ENCODE measurements at places on chromosomes 3 and 15.
A peak's percentile ranks its signal among the peaks of the same experiment; 100 is the strongest.

DNA sequence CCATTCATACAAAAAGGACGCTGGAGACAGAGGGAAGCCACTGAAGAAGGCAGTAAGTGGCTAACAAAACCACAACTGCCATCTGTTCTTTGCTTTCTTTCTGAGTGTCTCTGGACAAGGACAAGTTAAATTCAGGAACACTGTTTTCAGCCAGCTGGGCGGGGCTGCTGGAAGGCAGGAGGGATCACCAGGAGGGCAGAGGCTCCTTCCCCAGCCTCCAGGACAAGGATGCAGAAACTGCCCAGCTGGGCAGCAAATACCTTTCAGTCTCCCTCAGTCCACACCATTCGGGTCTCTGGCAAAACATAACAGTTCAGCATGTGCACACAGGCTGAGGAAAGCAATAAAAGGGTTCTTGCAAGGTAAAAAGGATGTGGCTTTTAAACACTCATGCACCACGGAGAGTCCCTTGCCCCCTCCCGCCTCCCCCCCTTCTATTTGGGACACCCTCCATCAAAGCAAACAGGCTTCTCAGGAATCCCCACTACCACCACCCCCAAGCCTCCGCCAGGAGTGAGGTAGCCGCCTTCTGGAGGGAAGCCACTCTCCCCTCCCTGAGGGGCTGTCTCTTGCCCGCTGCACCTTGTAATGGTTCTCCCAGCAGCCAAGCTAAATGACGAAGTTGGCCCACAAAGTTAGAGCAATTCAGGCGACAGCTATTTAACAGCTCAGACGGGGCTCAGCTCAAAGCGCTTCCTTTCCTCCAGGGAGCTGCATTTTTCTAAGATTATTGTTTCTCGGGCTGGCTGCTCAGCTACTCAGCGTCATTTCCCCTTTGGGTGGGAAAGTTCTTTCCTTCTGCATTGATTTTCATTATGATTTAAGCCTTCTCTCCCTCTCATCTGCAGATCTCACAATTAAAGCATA is 3.8 kb downstream of the HEG1 start:
- peak overlapping the region; percentile 94 for H3K4me3 ChIP-seq
- H3K4me1 ChIP-seq = peaks cover 17% of the 10 kb centered on the region
- no peaks in the 10 kb centered on the region for H3K27me3 ChIP-seq
- peaks cover 16% of the 10 kb centered on the region for H3K36me3 ChIP-seq

GRCh38 chr3:69547461-69547880 is 161.6 kb upstream of the FRMD4B start:
- H3K4me1 ChIP-seq = peaks cover 2% of the 10 kb centered on the region
- DNase-seq = no peak
- no peak overlapping the region for H3K27ac ChIP-seq
- no peak overlapping the region for H3K4me3 ChIP-seq
- H3K36me3 ChIP-seq = no peaks in the 10 kb centered on the region

GRCh38 chr3:114424337-114424736 is 130.5 kb downstream of the TIGIT start:
- no peaks in the 10 kb centered on the region for H3K36me3 ChIP-seq
- H3K27ac ChIP-seq = no peak overlapping the region
- DNase-seq = no peak
- H3K27me3 ChIP-seq = no peaks in the 10 kb centered on the region
- no peaks in the 10 kb centered on the region for H3K4me1 ChIP-seq
- H3K4me3 ChIP-seq = no peak overlapping the region

DNA sequence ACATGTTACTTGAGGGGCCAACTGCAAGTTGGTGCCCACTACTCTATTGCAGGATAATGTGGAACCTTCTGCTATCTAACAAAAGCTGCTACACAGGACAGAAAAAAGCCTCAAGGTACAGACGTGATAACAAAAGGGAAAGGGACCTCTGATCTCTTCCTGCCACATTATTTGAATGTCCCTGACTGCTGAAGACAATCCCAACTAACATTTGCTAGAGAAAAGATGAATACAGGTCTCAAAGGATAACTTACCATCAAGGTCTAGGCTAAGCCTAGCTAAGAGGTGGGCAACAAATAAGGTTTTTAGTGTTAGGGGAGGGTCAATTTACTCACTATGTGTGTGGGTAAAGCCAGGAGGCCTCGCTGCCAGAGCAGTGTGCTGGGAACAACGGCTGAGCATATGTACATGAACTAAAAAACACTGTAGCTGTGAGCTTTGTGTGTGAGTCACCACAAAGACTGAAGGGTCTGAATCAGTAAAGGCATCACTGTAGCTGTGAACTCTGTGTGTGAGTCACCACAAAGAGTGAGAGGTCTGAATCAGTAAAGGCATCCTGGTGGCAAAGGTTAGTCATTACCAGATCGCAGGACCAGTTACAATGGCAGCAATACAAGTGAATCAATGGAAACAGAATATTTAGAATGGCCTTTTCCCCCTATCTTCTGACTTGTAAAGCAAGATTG is 111.7 kb downstream of the LMLN start:
- H3K4me1 ChIP-seq = no peaks in the 10 kb centered on the region
- DNase-seq = peak; percentile 98
- peak overlapping the region; percentile 68 for H3K27ac ChIP-seq
- no peaks in the 10 kb centered on the region for H3K36me3 ChIP-seq
- peaks cover 78% of the 10 kb centered on the region for H3K27me3 ChIP-seq

DNA sequence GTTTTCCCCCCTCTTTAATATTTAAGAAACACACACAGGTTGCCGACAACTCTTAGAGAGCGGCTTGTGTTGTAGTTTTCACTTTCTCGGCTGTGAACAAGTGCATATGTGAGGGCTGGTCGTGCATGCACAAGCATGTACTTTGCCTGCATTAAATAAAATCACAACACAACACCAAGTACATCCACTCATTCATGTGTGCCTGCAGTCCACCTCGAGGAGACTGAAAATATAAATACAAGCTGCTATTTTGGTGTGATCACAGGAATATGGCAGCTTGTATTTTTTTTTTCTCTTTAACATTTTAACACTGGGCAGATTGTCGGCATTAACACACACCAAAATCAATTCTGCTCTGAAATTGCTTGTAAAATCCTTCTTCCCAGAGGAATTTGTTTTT is 346.4 kb downstream of the TBC1D5 start:
- H3K27ac ChIP-seq = no peak overlapping the region
- DNase-seq = no peak
- no peaks in the 10 kb centered on the region for H3K36me3 ChIP-seq
- no peaks in the 10 kb centered on the region for H3K27me3 ChIP-seq

DNA sequence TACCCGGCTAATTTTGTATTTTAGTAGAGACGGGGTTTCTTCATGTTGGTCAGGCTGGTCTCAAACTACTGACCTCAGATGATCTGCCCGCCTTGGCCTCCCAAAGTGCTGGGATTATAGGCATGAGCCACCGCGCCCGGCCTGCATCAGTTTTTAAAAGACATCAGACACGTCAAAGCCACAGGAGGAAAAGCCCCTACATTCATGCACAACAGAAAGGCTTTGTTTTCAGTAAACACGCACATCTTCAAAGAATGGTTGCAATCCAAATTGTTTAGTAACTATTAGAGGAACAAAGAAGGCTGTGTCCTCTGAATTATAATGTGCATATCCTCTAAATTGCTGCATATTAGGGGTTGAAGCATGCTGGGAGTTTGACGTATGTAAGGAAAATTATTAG is 53.3 kb downstream of the BTD start:
- H3K4me3 ChIP-seq = no peak overlapping the region
- DNase-seq = no peak
- H3K4me1 ChIP-seq = no peaks in the 10 kb centered on the region
